ENCODE measurements at places on chromosomes 13 and 19.

- no peak for DNase-seq
Observed at GRCh38 chr19:40663695-40664692, 26.5 kb downstream of the NUMBL start.

GRCh38 chr13:59790626-59791025 is 373.1 kb downstream of the DIAPH3 start:
- no peak for DNase-seq

- no peak for DNase-seq
Observed at GRCh38 chr19:19039901-19040300, 6.5 kb downstream of the ARMC6 start.

DNA sequence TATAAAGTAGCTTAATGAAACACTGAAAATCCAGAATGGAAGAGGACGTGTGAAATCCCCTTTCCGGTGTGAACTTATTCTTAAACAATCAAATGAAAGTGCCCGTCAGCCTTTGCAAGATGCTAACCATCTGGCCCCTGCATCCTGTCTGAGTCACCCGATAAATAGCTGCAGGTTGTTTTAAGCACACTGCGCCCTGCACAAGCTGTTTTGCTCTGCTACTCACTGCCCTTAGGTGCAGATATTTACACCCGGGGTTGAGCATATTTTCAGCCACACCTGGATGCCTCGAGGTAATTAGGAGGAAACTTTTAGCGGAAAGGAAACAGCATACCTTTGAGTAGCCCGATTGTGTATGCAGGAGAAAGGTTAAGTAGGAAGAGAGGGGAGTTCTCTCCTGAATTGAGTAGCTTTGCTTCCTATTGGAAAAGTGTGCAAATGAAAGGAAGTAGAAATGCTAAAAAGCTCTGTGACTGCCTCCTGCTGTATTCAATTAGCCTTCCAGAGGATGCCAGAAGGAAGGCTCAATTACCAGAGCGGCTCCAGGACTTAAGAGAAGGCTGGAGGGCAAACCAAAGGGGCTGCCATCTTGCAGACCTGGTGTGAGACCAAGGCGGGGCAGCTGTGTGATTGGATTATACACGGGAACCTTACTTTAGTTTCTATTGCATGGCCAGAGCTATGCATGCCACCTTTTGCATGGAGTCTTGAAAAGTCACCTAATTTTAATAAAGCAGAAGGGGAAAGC is 42.5 kb downstream of the IRS2 start:
- peak; percentile 65 for DNase-seq

GRCh38 chr13:19959141-19959830 is 759 bp downstream of the ZMYM2 start:
- peak; percentile 26 for DNase-seq

DNA sequence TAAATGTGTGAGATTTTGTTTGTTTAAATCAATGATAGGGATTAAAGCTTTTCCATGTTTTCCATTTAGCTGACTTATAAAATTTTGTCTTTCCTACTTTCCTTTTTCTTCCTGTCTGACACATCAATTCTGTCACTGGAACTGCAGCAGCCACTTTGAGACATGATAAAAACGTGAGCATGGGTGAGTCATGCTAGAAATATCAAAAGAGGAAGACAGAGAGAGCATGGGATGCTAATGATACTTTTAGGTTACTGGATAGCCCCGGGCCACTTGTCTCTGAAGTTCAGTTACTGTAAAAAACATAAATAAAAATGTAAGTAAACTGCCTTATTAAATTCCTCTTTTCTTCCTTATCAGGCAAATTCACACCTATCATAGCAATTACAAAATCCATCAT is 1332.0 kb upstream of the PCDH20 start:
- no peak for DNase-seq

DNA sequence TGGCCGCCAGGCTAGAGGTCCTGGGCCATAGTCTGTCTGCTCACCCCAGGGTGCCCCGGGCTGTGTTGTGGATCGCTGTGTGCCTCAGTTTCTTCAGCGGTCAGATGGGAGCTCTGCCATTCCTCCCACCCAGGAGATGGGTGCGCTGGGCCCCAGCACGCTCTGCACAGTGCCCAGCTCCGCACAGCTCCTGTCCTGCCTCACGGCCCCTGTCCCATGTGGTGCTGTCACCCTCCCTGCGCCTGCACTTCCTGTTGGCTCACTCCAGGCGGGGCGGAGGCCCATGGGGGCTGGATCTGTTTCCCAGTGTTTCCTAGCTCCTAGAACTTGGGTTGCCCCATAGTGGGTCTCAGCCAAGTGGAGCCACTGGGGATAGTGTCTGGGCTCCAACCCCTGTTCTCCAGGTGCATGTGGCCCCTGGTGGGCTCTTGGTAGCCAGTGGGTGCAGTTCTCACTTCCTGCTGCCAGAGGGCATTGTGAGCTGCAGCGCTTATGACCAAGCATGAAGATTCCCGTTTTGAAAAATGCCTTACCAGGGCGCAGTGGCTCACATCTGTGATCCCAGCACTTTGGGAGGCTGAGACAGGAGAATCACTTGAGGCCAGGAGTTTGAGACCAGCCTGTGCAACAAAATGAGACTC is 69.8 kb downstream of the KDM4B start:
- DNase-seq = no peak

DNA sequence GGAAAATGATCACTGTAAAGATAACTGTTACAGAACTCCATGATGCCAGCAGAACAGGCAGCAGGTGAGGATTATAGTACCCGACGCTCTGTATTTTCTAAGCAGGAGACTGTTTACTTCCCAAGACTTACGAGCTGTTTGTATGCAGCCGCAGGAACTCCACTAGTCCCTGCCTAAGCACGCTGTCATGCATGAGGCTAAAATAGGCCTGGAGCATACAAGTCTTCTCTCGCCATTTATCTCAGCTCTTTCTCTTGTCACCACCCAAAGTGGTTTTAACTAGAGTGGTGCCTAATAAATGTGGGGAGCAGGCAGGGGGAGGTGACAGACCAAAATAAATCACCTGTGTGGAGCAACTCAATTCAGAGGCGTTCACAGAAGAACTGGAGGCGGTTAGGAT is 175.8 kb downstream of the TDRD3 start:
- no peak for DNase-seq

GRCh38 chr19:7917267-7918061 is 2.7 kb upstream of the SNAPC2 start:
- peak; percentile 25 for DNase-seq

GRCh38 chr13:102846261-102847015 is 606 bp downstream of the ERCC5 start:
- peak; percentile 38 for DNase-seq

DNA sequence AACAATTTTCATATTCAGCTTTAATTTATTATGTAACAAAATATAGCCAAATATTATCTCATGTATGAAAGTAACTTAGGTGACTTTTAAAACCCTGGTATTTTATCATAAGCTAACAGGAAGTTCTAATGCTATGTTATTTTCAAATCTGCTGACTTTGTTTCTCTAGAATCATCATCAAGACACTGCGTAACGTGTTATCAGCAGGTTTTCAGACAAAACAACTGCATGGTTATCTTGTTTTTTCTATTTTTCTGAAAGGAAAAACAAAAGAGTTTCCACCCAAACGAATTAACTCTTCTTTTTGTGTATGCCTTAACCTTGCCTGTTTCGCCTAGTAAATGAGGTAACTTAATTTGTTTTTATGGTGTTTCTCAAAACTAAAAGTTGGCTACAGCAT is 156.3 kb downstream of the TBC1D4 start:
- no peak for DNase-seq

DNA sequence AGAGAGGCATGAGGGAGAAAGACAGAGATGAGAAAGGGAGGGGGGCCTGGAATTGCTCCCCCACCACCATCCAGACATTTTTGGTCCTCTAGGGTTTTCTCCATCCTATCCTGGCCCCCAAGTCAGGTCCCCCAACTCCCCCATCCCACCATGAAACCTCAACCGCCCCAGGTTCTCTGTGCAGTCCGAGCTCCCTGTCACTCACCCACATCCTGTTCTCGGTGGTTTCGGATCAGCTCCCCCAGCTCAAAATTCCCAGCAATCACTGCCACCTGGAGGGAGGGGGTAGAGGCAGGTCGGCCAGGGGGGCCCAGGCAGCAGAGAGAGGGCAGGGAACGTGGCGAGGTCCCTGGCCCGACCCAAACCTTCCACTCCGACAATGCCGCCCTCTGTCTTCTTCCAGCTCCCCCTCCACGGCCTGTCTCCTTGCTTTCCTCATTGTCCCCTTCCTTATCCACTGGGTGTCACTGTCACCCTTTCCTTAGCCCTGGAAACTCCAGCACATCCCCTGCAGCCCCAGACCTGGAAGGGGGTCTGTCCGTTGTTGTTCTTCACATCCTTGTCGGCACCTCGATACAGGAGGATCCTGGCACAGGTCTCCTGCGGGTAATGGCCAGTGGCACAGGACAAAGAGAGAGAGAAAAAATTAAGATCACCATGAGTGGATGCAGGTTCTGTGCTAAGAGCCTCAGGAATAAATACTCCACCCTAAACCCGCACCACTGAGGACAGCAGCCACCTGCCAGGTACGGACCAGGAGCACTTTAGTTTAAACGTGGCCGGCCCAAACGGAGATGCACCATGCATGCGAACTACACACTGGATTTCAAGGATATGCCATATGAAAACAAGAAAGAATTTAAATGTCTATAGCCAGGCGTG is 15.4 kb downstream of the SHANK1 start:
- no peak for DNase-seq

DNA sequence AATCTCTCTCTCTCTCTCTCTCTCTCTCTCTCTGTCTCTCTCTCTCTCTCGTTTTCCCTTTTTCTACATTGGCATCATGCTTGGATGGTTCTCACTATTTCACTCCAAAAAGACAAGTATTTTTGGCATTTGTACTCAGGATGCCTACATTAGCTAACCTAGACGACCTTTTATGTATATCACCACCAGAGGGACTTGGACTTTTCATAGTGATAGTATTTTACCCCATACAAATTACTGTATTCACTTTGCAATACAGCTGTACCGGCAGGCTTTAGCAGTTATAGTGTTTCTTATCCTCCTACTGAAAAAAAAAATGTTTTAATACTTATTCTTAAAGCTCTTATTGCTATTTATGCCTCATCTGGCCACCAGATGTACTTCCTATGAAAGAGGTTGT is 687.2 kb upstream of the KLHL1 start:
- DNase-seq = no peak

GRCh38 chr13:98520674-98521449 is 56.0 kb downstream of the STK24 start:
- DNase-seq = no peak
